ENCODE measurements at places on chromosomes 2 and 18. TPM values are rescaled to one million over a fixed set of nuclear protein-coding genes. Genes with fewer than 3 reads are reported as not detected.
A peak's percentile ranks its signal among the peaks of the same experiment; 100 is the strongest.

GRCh38 chr2:165594935-165595255 lies 125.4 kb downstream of the CSRNP3 start:
- DNase-seq = no peak

CHST10 gene
- polyA plus RNA-seq = 11.3 TPM

DNA sequence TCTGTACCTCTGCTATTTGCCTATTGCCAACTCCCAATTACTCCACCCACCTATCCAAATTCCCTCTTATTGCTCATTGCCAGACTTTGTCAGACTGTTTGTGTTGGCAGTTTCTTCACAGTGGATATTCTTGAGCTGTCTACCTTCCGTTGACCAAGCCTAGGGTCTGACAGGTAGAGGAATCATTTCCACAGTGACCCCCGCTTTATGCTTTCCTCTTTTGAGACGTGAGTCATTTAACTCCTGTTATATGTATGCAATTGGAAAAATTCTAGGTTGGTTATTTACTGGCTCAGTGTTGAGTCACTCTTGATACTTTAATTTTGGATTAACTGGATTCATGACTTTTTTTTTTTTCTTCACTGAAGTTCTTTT lies 187.7 kb downstream of the IRS1 start:
- no peak for DNase-seq

ADAM23 gene
- polyA plus RNA-seq = 6.6 TPM

GRCh38 chr18:47108998-47109405 lies 41.3 kb downstream of the HDHD2 start:
- no peak for DNase-seq

CFAP65 gene
- polyA plus RNA-seq = not detected

DNA sequence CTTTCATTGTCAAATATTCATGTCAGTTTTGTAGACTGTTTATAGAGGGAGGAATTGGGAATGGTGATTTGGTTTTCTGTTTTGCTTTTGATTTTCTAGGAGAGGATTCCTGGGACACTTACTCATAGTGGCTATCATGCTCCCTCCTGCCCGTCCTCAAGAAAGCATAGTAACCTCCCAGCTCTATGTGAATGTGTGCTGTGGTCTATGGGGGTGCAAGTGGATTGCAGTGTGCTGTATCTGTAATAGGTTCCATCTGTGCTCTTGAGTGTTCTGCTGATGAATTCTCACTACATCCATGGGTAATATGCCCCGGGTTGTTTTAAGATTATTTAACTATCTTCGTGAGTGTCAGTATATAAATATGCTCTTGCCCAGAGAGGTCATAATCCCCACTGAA lies 811.3 kb downstream of the CNTNAP5 start:
- DNase-seq = peak; percentile 20

DNA sequence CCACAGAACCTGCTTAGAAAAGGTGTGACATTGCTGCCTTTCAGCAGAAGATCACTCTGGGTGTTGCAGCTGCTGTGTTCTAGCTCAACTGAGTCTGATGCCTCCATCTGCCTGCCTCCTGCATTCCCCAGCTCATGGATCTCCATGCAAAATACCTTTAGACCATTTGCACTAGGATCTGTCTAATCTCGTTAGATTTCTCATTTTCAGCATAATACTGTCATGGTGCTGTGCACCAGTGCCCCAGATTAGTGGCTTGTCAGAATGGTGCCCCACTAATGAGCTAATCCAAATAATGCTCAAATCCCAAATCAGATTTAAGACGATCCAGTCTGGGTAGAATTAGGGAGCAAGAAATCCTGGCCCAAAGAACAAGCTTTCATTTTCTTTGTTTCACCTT lies 284.4 kb upstream of the PARD3B start:
- DNase-seq = no peak

GRCh38 chr2:222034058-222034457 lies 264.7 kb downstream of the PAX3 start:
- DNase-seq = no peak

DNA sequence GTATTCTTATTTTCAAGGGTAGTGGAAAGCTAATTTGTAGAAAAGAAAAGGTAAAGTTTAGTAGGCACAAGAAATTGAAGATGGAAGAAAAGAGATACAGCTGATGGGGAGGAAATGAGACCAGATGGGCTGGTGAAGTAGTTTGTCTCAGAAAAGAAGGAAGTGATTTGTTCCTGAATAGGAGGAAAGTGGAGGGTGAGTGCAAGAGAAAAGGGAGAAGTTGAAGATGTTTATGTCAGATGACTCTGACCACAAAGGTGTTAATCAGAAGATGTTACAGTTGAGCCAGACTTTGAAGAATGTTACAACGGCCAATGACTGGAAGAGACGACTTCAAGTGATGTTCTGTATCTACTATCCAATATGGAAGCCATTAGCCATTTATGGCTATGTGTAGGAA lies 21.2 kb downstream of the ZSCAN30 start:
- DNase-seq = no peak

DNA sequence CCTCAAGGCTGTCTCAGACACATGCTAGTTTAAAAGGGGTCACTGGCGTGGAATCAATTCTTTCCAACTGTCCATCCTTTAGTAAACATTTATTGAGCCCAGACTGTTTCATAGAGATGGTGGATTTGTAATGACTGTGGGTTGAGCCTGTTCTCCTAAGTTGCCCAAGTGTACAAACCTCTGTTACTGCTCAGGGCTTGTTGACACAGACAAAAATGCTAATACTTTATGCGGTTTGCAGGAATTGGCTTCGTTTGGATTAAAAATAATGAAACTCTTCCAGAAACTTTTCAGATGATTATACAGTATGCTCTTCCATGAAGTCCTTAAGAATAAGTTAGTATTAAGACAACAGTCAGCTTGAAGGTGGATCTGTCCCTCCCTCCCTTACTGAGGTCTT lies 83.6 kb upstream of the MGAT5 start:
- DNase-seq = no peak

DNA sequence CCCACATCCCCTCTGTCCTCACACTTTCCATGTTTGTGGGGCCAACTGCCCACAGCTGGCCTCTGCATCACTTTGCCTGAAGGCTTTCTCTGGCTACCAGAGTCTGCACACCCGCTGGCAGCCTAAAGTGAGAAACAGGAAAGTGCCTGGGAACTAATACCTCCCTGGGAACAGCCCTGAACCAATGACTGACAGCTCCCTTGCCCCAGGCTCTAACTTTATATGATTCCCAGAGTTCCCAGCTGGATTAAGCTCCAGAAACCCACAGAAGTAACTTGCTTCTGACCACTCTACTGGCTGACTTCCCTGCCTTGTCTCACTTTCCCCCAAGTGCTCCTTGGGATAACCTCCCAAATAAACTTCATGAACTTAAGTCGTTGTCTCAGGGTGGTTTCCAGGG lies 159.6 kb upstream of the LMAN1 start:
- no peak for DNase-seq

SMAD4 gene
- 92.1 TPM for polyA plus RNA-seq

DNA sequence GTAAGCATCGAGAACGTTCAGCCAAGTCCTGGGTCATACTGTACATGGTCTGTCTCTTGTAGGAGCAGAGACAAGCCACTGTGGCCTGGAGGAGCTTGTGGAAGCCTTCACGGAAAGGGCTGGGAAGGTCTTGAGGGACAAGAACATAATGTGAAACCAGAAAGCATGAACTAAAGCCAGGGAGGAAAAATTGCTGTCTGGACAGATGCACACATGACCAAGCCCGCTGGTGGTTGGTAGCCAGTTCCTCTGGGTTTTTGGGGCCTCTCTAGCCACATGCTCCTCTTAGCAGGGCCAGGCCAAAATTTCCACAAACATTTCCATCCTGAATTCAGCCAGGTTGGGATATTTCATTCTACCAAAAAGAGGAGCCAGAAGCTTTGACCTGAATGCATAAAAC lies 196.2 kb upstream of the SIX2 start:
- DNase-seq = no peak
